Esophagus muscularis mucosa (tissue), 4 donors: ENCODE measurements at places on chromosomes 1 and 21. TPM values are rescaled to one million over a fixed set of nuclear protein-coding genes. Genes with fewer than 3 reads are reported as not detected.

GRCh38 chr1:236027104-236027503 is 37.8 kb downstream of the NID1 start:
- H3K4me3 ChIP-seq: no peak overlapping the region
- no peak for DNase-seq

The GRIK1 gene
- not detected for total RNA-seq

The PLA2G2F gene
- not detected for total RNA-seq

DNA sequence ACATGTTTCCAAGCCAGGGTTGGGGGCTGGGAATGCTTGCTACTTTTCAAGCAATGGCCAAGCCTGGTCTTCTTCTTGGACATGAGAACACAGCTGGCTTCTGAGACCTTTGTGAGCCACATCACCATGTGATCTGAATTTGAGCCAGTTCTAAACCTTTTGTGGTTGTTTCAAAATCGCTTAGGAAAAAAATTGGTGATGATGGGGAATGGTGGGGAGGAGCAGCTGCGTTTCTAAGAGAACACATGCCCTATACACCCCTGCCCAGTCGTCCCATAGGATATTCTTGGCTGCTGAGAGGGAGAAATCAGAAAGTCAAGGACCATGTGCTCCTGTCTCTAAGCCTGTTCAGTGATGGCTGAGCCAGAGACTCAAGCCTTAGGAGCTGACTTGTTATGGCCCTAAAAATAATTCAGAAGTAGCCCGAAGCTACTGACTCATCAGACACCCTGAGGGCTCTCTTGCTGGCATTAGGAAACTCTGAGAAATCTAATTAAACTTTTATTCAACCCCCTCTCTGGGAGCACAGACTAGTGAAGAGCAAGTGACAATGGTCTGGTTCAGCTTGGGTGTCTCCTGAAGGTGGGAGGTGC is 30.5 kb downstream of the CCDC185 start:
- no peak overlapping the region for H3K27ac ChIP-seq
- peaks cover 22% of the 10 kb centered on the region for H3K4me1 ChIP-seq
- H3K4me3 ChIP-seq: no peak overlapping the region
- DNase-seq: no peak
- no peaks in the 10 kb centered on the region for H3K27me3 ChIP-seq

The SLC35A3 gene
- total RNA-seq: 24.5 TPM

DNA sequence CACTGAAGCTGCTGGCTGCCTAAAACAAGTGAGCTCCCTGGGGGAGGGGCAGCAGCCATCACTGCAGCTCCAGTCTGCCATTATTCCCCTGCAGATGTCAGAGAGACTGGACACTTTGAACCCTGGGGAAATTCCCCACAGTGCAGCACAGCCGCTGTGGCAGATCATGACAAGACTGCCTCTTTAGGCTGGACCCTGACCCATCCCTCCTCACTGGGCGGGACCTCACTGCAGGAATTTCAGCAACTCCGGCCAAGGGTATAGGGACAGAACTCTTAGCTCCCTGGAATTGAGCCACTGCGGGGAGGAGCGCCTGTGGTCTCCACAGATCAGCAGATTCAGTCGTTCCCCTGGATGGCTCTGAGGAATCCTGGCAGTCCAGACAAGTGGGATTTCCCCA is 964.6 kb downstream of the BRINP3 start:
- no peaks in the 10 kb centered on the region for H3K4me1 ChIP-seq
- no peak for DNase-seq
- H3K4me3 ChIP-seq: no peak overlapping the region
- no peak overlapping the region for H3K27ac ChIP-seq
- no peaks in the 10 kb centered on the region for H3K36me3 ChIP-seq
- no peaks in the 10 kb centered on the region for H3K27me3 ChIP-seq

The S100A12 gene
- not detected for total RNA-seq

- peaks cover 24% of the 10 kb centered on the region for H3K4me1 ChIP-seq
- no peak for DNase-seq
- H3K4me3 ChIP-seq: no peak overlapping the region
- no peaks in the 10 kb centered on the region for H3K27me3 ChIP-seq
- H3K36me3 ChIP-seq: no peaks in the 10 kb centered on the region
These were observed 10.5 kb downstream of the ACOT11 start for GRCh38 chr1:54558434-54559030.

The RNF207 gene
- 22.1 TPM for total RNA-seq

DNA sequence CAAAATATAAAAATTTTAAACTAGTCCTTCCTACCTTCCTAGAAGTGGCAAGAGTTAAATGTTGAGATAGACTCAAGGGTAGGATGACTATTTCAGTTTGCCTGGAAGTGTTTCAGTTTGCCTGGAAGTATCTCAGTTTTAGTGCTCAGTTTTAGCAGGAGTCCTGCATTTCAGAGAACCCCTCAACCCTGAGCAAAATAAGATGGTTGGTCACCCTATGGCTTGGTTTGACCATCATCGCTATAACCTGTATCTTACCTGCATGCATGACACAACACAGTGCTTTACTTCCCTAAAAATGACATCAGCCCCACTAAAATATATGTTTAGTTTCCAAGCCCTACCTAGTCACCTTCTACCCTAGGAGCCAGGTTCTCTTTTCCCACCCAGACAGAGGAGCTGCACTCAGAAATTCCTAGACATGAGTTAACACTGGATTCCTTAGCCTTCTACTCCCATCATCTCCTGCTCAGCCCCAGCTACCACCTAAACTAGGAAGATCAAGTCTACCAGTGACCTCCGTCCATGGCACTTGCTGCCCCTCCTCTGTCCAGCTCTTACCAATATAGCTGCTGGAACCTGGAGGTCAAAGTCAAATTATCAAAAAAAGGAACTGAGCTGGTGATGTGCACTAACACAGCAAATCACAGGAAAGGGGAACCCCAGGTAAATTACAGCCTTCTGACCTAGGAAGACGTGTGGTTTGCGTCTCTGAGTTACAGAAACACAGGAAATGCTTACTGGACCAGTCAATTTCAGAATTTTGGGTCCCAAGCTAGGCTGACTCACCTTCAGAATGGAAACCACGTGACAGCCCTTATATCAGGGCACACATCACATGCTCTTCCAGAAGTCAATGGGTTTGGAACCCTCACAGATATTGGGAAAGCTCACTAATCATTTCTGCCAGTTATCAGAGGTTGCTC is 2.2 kb upstream of the G0S2 start:
- no peaks in the 10 kb centered on the region for H3K36me3 ChIP-seq
- peaks cover 32% of the 10 kb centered on the region for H3K4me1 ChIP-seq
- H3K27me3 ChIP-seq: no peaks in the 10 kb centered on the region
- H3K4me3 ChIP-seq: no peak overlapping the region
- no peak overlapping the region for H3K27ac ChIP-seq

GRCh38 chr1:227793948-227794816 is 21.3 kb upstream of the PRSS38 start:
- H3K4me3 ChIP-seq: no peak overlapping the region
- no peaks in the 10 kb centered on the region for H3K36me3 ChIP-seq
- no peak for DNase-seq
- H3K27ac ChIP-seq: no peak overlapping the region
- H3K27me3 ChIP-seq: no peaks in the 10 kb centered on the region

DNA sequence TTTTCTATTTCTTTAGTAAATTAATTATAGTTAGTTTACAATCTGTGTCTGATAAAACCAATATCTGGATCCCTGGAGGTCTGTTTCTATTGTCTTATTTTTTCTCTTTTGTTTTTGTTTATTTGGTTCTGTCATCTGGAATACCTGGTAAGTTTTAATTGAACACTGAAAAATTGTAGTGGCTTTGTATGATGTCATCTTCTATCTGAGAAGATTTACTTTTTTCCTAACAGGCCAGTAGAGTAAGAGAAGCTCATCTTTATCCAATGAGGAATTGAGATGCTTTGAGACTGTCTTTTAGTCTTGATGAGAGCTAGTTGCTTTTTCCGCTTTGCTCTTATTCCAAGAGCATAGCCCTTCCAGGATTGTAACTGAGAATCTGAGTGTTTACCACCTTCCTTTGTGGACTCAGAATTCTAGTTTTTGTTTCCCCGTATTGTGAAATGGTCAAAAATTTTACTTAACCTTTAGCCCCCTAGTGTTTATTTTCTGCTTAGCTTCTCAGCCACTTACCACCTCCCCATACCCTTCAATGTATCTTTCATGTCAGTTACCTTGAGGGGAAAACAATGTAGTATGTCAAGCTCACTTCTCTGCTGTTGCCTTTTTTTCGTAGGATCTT is 25.0 kb downstream of the PTGFRN start:
- H3K4me3 ChIP-seq: no peak overlapping the region
- no peak for DNase-seq
- H3K27ac ChIP-seq: no peak overlapping the region
- H3K4me1 ChIP-seq: peaks cover 7% of the 10 kb centered on the region
- H3K36me3 ChIP-seq: no peaks in the 10 kb centered on the region
- no peaks in the 10 kb centered on the region for H3K27me3 ChIP-seq

The ADCY10 gene
- total RNA-seq: 0.29 TPM

DNA sequence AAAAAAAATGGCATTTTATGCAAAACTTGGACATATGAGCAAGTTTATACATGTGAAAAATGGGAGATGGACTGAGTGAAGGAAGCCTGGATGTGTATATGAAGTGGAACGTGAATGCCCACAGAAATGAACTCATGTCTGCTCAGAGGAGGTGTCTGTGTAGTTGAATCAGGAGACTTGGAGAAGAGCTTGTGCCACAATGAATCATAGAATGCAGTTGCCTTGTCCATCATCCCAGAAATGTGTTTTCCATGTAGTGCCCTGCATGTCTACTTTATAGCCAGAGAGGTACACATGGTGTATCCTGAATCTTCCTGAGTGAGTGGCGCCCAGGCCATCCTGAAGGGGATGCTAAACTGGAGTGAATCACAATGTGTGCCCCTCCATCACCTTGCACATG is 2.6 kb upstream of the ILDR2 start:
- H3K4me1 ChIP-seq: peaks cover 19% of the 10 kb centered on the region
- peak; percentile 47 for DNase-seq
- no peak overlapping the region for H3K27ac ChIP-seq
- no peaks in the 10 kb centered on the region for H3K27me3 ChIP-seq

GRCh38 chr21:26769613-26770188 is 75.5 kb downstream of the ADAMTS1 start:
- H3K36me3 ChIP-seq: no peaks in the 10 kb centered on the region
- H3K27ac ChIP-seq: no peak overlapping the region
- no peak for DNase-seq
- H3K4me1 ChIP-seq: no peaks in the 10 kb centered on the region
- H3K27me3 ChIP-seq: no peaks in the 10 kb centered on the region

GRCh38 chr21:46152927-46153246 is 2.5 kb downstream of the FTCD start:
- H3K4me3 ChIP-seq: peak overlapping the region; percentile 38
- no peak overlapping the region for H3K27ac ChIP-seq
- H3K36me3 ChIP-seq: no peaks in the 10 kb centered on the region
